ENCODE measurements at places on chromosomes 3 and 15.

GRCh38 chr15:100759698-100760356 lies 119.8 kb upstream of the ALDH1A3 start:
- no peak for DNase-seq

GRCh38 chr15:36644191-36644896 lies 64.9 kb downstream of the CDIN1 start:
- no peak for DNase-seq

- DNase-seq = no peak
Measured at GRCh38 chr3:194100856-194101390, 35.0 kb upstream of the HES1 start.

GRCh38 chr15:25709437-25710159 lies 153.5 kb downstream of the ATP10A start:
- DNase-seq = no peak

DNA sequence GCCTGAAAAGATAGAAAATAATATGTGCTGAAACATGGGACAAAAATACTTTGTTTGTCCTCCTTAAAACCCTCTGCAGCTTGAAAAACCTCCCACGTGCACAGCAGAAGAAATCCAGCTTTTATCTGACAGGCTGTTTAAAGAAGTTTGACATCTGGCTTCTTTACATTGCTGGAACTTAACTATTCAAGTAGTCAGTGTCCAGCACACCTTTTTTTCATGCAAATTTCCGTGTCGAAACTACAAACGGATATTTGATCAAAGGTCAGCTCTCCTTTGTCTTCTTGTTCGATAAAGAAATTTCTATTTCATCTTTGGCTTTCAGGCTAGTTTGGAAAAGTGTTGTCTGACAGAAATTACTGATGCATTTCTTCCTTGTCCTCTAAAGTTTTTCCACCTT lies 66.8 kb upstream of the KBTBD8 start:
- no peak for DNase-seq

DNA sequence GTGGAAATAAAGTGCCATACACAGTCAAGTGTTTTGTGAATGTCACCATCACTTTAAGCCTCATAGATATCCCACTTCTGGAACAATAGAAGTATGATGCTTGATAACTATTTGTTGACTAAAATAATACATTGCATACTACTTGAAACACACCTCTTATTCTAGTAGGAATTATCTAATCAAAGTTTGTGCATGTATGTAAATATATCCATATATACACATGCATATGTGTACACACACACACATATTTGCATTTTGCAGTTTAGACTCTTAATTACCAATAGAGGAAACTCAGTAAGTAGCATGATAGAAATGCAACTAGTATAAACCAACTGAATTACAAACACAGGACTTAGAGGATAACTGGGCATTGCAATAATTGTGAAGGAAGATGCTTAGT lies 1084.1 kb downstream of the FHIT start:
- no peak for DNase-seq

DNA sequence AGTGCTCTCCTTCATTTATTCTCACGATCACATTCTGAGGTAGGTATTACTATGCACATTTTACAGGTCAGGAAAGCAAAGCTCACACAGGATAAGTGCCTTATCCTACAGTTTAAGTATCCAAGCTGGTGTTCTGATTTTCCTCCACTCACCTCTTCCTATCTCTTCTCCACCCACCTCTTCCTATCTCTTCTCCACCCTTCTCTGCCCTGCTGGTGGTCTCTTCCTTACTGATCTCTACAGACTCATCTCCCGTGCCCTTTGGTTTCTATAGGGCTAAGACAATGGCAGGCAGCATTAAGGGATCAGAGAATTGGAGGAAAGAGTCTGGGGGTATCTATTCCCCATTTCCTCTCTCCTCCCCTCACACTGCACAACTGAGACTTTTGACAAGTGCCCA lies 319.1 kb downstream of the FHIT start:
- DNase-seq = no peak

DNA sequence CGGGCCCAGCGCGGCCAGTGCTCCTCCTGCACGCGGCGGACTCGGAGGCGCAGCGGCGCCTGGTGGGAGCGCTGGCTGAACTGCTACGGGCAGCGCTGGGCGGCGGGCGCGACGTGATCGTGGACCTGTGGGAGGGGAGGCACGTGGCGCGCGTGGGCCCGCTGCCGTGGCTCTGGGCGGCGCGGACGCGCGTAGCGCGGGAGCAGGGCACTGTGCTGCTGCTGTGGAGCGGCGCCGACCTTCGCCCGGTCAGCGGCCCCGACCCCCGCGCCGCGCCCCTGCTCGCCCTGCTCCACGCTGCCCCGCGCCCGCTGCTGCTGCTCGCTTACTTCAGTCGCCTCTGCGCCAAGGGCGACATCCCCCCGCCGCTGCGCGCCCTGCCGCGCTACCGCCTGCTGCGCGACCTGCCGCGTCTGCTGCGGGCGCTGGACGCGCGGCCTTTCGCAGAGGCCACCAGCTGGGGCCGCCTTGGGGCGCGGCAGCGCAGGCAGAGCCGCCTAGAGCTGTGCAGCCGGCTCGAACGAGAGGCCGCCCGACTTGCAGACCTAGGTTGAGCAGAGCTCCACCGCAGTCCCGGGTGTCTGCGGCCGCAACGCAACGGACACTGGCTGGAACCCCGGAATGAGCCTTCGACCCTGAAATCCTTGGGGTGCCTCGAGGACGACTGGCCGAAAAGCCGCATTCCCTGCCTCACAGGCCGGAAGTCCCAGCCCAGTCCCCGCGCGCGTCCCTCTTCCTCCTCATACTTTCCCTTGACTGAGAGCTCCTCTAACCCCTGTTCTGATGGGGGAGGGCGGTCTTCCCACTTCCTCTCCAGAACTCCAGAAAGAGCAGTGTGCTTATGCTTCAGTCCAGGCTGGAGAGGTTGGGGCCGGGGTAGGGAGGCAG lies 1.4 kb upstream of the IL17RC start:
- peak; percentile 48 for DNase-seq

GRCh38 chr15:59696332-59696731 lies 7.2 kb upstream of the BNIP2 start:
- DNase-seq = no peak

DNA sequence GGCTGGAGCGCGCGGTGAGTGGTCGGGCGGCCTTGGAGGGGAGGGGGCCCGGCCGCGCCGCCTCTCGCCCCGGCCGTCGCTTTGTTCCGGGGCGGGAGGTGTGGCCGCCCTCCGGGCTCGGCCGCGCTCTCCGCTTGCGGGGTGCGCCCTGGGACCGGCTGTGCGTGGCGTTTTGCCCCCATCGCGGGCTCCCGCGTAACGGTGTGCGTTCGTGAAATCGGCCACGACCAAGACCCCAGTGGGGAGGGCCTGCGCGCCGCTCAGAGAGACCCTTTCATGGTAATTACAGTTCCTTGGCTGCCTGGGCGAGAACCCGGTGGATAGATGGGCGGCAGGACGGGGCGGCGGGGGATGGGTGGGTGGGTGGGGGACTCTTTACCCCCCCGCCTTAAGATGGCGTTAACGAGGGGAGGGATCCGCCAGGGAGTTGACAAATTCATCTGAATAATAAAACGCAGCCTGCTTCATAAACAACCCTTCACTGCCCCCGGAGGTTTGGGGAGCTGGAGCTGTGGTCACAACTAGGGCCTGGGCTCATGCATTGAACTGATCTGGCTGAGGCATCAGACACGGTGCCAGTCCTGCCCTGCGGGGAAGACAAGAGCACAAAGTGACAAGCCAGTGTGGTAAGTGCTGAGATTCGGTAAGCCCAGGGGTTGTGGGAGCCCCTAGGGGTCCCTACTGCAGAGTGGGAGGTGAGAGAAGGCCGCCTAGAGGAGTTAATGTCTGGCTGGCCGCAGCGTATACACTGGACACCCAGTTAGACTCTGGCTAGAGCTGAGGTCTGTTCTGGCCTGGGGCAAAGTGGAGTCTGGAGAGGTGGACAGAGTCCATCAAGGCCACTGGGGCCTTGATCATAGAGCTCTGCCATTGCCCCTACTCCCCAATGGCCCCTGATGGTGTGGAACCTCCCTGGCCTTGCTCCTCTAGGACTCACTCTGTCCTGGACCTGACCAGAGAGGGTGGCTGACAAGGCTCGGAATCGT lies 668 bp downstream of the MRAS start:
- DNase-seq = no peak

GRCh38 chr15:50260969-50261496 lies 4.5 kb downstream of the HDC start:
- no peak for DNase-seq

GRCh38 chr15:85800478-85801123 lies 5.9 kb upstream of the KLHL25 start:
- DNase-seq = no peak

DNA sequence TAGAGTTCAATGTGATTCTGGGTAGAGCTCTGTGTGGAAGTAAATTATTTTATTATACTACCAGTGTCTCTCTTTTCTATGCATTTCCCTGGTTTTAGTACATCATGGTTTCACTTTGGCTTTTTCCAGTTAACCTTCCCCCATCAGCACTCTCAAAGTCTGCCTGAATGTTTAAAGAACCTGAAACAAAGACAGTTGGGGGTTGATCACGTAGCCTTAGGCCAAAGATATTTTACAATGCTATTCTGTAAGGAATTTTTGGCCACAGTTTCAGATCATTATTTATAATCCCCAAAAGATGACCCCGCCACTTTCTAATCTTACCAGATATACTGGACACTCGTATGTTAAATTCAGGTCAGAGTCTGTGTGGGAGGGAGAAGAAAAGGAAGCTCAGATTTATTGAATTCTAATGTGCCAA lies 156.3 kb upstream of the TMC3 start:
- DNase-seq = no peak

DNA sequence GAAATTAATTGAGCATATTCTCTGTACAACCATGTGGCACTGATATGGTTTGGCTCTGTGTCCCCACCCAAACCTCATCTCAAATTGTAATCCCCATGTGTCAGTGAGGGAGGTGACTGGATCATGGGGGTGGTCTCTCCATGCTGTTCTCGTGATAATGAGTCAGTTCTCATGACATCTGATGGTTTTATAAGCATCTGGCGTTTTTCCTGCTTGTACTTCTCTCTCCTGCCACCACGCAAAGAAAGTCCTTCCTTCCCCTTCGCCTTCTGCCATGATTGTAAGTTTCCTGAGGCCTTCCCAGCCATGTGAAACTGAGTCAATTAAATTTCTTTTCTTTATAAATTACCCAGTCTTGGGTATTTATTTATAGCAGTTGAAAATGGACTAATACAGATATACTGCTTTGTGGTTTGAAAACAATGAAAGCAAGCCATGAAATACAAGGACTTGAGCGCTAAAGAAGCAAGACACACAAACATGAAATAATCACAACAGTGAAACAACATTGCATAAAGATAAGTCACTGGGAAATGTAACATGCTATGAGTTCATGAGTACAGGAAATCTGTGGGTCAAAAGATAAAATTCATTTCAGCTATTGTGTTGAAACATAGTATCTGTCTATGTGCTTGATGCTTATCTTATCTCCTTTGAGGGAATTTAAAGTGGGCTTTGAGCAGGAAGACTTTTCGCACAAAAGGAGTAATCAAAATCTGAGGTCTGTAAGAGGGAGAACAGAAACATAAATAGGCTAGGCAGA lies 288.7 kb downstream of the GBE1 start:
- DNase-seq = no peak

All from CD4-positive, alpha-beta T cell treated with Interleukin-6 for 4 hours (primary cell).